ENCODE measurements at places on chromosomes 5 and 9.

DNA sequence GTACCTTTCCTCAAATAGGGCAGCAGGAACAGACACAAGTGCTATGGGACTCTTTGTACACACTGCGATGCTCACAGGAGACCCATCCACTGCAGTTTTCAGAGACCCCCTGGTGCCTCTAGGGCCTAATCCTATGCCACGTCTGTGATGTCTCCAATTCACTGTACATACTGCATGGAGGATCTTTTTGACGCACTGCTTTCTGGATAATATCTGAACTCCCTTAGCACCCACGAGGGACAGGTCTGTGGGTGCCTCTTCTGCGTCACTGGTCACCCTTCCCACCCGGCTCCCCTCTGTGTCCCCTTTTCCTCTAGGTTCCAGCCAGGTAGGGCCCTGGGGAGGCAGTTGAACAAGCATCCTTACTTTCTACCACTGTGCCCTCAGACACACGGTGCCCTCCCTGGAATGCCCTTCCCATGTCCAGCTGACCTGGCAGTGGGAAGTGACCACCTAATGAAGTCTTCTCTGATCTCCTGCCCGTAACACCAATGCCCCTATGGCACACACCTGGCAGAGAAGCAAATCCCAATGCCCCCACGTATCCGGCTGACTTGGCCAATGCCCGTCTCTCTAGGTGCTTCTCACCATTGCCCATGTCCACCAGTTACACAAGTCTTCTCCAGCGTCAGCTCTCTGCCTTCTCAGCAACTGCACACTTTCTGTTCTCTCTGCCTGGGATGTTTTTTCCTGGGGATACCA, 41.5 kb downstream of the FOXI1 start:
- no peak for DNase-seq

- DNase-seq: no peak
Observed at GRCh38 chr9:107727086-107727780, 237.7 kb upstream of the KLF4 start.

DNA sequence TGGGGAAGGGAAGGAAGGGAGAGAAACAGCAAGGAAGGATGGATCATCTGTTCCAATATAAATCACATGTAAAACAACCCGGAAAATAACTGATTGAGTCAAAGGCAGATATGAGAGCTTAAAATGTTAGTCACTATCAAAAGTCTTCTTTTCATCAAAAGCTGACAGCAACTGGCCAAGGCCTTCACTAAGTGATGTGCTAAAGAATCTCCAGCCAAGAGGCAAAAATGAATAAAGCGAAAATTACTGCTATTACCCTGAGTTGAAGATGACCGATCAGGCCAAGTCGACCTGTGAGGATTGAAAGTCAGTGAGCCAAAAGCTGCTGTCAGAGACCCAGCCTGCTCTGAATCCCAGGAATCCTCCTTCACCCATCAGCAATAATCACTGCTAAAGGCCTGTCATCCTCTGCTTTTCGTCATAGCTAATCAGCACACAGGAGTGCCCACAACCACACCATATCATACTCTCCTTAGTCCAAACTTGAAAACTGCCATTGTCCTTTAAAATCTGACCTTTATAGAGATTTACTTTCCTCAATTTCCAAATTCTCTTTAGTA, 736.9 kb downstream of the TLE1 start:
- DNase-seq: no peak

- peak; percentile 89 for DNase-seq
Observed at GRCh38 chr9:114119242-114120191, 20.4 kb upstream of the KIF12 start.

- DNase-seq: peak; percentile 36
Observed at GRCh38 chr5:174910245-174910737, 185.9 kb downstream of the MSX2 start.

DNA sequence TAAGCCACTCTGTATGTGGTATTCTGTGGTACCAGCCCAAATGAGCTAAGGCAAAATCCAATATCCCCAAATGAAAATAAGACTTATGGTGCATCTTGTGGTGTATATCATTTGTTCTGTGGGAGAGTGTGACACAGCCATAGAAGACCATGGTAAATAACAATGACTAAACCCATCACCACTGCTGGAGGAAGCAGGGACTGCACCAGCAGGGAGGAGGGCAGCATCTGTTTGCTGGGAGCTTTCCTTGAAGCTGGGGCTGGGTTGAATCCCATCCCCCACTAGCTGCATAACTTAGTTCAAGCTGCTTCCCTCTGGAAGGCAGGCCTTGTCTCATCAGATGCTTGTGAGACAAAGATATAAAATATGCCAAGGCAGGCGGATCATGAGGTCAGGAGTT, 14.2 kb downstream of the GADD45G start:
- no peak for DNase-seq

GRCh38 chr5:150001660-150002486, 1.3 kb downstream of the HMGXB3 start:
- peak; percentile 77 for DNase-seq

- peak; percentile 8 for DNase-seq
Observed at GRCh38 chr5:114789773-114790402, 379.8 kb downstream of the TRIM36 start.

GRCh38 chr9:99624499-99625233, 197.0 kb upstream of the NR4A3 start:
- no peak for DNase-seq

DNA sequence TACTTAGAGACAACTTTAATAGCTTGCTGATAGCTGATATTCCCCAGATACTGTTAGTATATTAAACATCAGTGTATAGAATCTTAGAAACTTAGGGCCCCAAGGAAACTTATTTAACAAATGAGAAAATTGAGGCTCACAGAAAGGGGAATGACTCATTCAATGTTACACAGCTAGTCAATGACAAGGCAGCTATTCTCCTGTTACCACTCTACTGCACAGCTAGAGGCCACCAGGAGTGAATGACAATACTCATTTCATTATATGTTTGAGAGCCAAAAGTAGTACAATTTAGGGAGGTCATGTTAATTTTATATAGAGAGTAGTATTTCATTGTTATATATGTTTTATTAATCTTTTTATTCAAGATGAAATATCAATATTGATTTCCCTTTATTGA, 33.2 kb upstream of the PCDHB1 start:
- no peak for DNase-seq
